ENCODE measurements at places on chromosomes 11 and 22.

DNA sequence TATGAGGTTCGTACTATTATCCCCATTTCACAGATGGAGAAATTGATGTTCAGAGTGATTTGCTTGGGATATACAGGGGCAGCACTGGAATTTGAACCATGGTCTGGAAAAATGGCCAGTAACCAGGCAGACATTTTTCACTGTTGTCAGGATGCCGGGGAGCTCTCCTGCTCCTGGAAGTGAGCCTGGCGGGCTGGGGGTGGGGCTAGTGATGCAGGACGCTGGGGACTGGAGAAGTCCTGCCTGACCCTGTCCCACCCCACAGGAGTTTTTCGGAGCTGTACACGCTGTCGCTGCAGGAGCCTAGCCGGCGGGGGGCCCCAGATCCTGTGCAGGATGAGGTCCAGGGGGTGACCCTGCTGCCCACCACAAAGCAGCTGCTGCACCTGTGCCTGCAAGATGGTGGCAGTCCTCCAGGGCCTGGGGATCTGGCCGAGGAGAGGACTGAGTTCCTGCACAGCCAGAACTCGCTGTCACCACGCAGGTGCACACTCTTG is 11.1 kb downstream of the SIPA1 start:
- no peak for DNase-seq

DNA sequence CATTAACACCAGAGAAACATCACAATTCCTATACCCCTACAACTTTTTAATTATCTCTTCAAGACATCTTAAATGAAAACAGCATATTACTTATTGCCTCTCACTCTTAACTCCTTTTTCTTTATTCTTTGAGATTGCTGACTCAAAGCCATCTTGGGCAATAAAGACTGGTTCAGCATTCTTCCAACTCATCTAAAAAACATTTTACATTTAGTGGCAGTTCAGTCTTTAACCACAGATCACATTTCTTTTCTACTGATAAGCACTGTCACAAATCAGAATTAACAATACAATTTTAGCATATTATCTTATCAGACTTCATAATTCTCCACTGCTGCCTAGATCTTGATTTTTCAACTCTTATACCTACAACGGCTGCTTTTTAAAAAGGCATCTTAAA is 34.0 kb downstream of the SIK3 start:
- DNase-seq, result peak; percentile 53

DNA sequence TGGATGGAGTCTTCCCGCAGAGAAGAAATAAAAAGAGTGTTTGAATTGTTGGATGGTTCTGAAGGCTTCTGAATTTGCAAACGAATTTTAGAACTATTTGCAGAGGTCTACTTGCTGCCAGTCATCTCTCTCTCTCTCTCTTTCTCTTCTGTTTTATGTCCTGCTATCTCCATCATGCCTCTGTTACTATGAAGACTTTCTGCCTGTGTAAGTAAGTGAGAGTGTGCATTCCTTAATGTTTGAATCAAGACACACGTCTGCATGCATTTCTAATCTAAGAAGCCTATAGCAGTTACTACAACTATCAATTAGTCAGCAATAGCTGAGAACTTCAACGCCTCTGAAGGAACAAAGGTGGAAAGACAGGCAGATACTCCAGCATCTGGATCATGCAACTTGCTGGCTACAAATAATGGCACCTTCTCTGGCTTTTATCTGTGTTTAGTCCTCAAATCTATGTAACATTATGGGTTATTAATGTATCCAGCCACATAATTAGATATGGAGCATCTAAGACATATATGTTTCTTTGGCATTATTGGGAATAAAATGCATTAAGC is 191.5 kb upstream of the BLID start:
- no peak for DNase-seq

- peak; percentile 9 for DNase-seq
Measured at GRCh38 chr11:120186774-120187591, 23.8 kb upstream of the OAF start.

- no peak for DNase-seq
Measured at GRCh38 chr11:37078521-37078920, 480.5 kb upstream of the RAG2 start.

DNA sequence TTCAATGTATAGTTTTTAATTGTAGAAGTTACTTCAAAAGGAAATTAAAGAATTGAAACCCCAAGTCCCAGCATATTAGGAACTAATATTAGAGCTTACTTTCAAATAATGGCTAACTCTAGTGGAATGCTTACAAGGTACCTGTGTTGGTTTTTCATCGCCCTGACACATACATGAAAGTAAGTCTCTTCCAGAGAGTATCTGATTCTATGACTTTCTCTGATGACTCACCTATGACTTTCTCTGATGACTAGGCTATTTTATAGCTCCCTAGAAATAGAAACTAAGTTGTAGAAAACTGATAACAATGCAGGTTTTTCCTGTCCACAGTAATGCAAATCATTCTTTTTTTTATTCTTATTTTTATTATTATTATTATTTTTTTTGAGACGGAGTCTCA is 33.6 kb upstream of the MMP7 start:
- peak; percentile 76 for DNase-seq

DNA sequence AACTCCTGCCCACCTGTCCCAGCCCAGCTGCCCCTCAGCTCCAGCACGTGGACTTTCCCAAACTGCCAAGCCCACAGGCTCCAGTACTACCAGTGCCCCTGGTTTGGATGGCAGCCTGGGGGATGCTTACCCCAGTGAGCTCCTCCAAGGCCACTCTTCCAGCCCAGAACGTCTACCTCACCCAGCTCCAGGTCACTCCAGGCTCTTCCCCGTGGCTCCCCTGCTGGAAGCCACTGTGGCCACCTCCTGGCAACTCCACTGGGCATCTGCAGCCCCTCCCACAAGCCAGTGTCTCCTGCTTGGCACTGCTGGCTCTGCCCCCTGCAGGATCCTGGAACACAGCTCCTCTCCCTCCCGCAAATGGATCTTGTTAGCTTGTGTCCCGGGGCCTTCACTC is 29.3 kb downstream of the LMO1 start:
- DNase-seq, result no peak

GRCh38 chr22:44075670-44076069 is 51.6 kb downstream of the PARVB start:
- DNase-seq, result no peak

GRCh38 chr11:119626871-119627270 is 102.1 kb downstream of the NECTIN1 start:
- no peak for DNase-seq

- no peak for DNase-seq
Measured at GRCh38 chr22:17369439-17370025, at the start of gene CECR2. CECR2 (plus strand) TSS chr22:17369460; CDS start chr22:17369784, 324 bp downstream.

- DNase-seq, result peak; percentile 32
Measured at GRCh38 chr11:15286465-15286864, 171.7 kb downstream of the INSC start.

GRCh38 chr11:129792663-129793062 is 23.0 kb upstream of the TMEM45B start:
- DNase-seq, result no peak

GRCh38 chr22:22848364-22848866 is 39.2 kb upstream of the IGLL5 start:
- DNase-seq, result no peak

- no peak for DNase-seq
Measured at GRCh38 chr22:49022816-49023160, 804.9 kb downstream of the BRD1 start.

DNA sequence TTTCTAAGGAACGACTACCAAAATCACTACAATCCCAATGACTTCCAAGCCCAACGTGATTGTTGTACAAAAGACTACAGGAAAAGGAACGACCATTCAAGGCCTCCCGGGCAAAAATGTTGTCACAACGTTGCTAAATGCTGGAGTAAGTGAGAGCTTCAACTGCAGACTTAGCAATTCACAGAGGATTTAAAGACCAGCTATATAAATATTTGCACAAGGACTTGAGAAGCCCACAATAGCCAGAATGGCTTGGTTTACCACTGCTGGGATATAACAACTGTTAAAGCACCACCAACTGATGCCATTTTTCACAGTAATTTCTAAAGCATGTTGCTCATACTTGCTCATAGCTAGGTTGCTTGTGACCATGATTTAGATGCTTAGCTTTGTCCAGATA is 78.3 kb downstream of the EMSY start:
- DNase-seq, result no peak

- DNase-seq, result no peak
Measured at GRCh38 chr11:1197886-1198560, 24.8 kb upstream of the MUC5B start.

- DNase-seq, result no peak
Measured at GRCh38 chr22:44586351-44586990, 88.4 kb upstream of the RTL6 start.

DNA sequence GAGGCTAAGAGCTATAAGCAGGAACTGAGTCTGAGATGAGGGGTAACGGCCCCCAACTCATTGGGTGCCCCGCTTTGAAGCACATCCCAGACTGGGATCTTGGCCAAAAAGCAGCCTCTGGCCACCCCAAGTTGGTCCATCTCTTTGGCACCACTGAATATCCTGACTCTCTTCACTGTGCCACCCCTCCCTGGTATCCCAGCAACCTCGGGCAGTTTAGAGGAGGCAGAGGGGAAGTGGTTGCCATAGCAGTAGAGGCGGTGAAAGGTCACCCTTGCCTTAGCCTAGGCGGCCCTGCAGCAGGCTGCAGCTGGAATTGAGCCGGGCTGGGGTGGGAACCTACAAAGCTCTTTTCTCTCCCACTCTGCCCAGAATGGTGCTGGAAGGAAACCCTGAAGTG is 1.1 kb downstream of the PELI3 start:
- no peak for DNase-seq

GRCh38 chr22:29629903-29630516 is 26.6 kb downstream of the NF2 start:
- no peak for DNase-seq

DNA sequence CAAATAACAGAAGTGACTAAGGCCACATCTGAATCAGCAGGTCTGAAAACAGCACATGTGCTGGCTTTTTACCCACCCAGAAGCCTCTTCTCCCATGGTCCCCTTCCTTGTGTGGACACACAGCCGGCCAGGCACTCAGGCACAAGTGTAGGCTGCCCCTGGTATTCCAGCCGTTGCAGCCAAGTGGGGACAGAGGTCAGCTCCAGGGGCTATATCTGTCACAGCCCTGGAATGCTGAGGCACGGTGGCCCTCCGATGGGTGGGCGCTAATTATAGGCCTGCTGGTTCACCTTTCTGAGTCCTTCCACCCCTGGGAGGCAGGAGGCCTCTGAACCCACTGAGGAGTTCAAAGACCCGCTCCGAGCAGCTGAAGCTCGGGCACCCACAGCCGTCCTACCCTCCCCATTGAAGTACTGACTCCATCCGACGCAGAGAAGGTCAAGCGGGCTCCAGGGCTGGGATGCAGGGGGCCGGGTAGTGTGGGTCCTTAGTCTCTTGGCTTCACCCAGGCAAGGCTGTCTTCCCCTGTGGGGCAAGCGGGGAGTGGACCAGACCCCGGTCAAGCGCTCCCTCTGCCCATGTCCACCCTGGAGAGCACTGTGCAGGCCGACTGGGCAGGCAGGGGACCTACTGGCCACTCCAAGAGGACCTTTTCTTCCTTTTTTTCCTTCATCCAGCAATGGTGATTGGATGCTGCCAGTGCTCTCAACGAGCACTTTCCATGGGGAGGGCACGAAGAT is 14.3 kb downstream of the FGF3 start:
- DNase-seq, result no peak

DNA sequence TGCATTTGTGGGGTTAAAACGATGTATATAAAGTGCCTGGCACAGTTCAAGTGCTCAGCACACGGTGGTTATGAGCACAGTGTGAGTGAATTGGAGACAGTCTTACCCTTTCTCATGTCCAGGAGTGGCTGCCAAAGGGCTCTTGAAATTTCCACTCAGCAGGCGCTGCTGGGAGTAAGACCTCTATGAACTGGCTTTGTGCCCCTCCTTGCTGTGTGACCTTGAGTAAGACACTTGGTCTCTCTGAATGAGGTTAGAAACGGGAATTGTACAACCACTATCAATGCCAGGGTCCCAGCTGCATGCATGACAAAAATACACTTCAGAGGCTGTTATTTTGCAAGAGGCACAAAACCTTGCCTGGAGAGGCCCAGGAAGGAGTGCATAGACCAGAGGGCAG is 86.6 kb downstream of the TSPAN18 start:
- no peak for DNase-seq

DNA sequence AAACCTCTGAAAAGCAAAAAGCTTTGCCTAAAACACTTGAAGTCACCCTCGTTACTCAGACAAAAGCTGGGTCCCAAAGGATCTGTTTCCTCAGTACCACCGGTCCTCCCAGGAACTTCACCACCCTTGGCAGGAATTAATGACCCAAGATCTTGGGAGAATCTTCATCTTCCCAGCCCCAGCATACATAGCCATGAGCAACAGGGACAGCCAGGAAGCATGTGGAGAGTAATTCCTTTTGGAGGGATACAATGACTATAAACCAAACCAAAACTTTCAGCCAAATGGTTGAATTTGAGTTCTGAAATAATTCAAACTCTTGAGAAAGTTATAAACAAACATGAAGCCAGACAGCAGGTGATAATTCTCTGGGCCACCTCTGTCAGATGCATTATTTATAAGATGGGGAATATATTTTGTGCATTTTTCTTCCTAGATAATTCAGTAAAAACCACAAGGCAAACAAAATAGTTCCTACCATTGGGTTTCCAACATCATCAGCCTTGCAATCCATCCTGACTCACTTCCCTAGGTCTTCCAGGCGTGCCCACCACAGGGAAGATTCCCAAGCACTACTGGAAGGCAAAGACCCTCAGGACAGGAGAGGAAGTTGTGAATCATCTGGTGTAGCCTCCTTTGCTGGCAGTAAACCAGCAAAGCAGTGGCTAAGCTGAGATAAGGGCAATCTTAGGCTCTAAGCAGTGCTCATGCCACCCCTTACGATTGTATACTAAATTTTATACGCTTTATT is 71.7 kb upstream of the DRD2 start:
- DNase-seq, result no peak

DNA sequence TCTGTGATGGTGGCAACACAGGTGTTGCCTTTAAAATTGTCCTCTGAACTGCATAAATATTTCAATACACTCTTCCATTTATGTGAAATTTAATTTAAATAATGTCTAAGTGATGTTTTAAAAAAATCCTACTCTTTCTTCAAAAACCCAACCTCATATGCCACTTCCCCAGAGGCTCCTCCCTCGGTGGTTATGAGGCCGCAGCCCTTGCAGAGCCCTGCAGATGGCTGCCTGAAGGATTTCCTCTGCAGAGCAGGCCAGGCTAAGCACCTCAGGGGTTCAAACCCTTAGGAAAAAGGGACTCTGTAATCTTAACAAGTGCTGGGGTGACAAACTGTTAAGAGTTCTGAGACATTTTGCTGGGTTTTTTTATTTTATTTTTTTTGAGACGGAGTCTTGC is 25.2 kb downstream of the MORC2 start:
- no peak for DNase-seq

- DNase-seq, result no peak
Measured at GRCh38 chr11:70594031-70594430, 195.7 kb downstream of the CTTN start.

- DNase-seq, result no peak
Measured at GRCh38 chr22:36182056-36182455, 19.6 kb downstream of the APOL4 start.

DNA sequence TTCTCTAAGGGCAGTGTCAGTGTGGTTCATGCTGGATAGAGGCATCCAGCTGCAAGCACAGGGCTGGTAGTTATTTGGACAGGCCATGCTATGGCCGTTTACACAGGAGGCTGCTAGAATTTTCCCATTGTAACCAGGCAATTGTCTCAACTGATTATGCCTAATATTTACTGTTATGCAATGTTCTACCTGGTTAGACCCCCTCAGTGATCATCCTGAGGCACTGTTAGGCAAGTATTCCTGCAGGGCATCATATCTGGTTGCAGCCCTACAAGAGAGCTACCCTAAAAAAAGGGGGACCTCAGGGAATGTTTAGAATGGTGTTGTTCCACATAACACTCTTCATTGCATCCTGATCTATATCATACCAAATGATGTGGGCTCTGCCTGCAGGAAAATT is 1124.6 kb downstream of the JRKL start:
- DNase-seq, result no peak

GRCh38 chr11:123069908-123070821 is 8.2 kb upstream of the HSPA8 start:
- no peak for DNase-seq

Measured in HFFc6 (cell line).